Activated CD4-positive, alpha-beta T cell treated with anti-CD3 and anti-CD28 coated beads, Interleukin-2, amount 10 ng/mL, durations not matched to agents 7 days and 5 days (primary cell): ENCODE measurements at places on chromosomes 12 and 14. TPM values are rescaled to one million over a fixed set of nuclear protein-coding genes. Genes with fewer than 3 reads are reported as not detected.

GRCh38 chr12:131131077-131131807, 177.5 kb downstream of the ADGRD1 start:
- H3K27me3 ChIP-seq = no peaks in the 10 kb centered on the region
- no peak for DNase-seq
- H3K4me1 ChIP-seq = no peaks in the 10 kb centered on the region
- no peaks in the 10 kb centered on the region for H3K36me3 ChIP-seq
- H3K4me3 ChIP-seq = no peak overlapping the region

The GZMB gene
- 105 TPM for total RNA-seq

The TRHDE gene
- total RNA-seq = not detected

DNA sequence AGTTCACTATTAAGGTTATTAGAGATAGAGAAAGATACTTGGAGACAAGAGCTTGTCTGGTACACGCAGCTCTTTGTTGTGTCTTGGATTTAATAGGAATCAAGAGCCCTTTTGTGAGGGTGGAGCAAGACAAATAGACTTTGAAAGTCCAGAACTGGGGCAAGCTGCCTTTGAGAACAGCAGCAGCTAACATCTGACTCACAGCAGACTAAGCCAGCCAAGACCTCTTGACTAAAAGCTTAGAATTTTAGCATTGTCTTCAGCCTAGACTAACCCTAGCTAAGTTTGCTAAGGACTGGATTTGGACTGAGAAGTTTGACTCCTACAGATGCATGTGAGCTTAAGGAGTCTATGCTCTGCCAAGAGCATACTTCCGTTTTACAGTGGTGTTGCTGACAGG, 201.9 kb upstream of the RBM19 start:
- H3K27me3 ChIP-seq = no peaks in the 10 kb centered on the region
- no peak overlapping the region for H3K4me3 ChIP-seq
- H3K36me3 ChIP-seq = no peaks in the 10 kb centered on the region

GRCh38 chr12:120994059-120994458, 15.7 kb downstream of the HNF1A start:
- peaks cover 12% of the 10 kb centered on the region for H3K27me3 ChIP-seq
- H3K36me3 ChIP-seq = no peaks in the 10 kb centered on the region
- H3K4me3 ChIP-seq = no peak overlapping the region
- H3K27ac ChIP-seq = no peak overlapping the region
- no peak for DNase-seq

GRCh38 chr14:55446127-55446736, 5.8 kb upstream of the TBPL2 start:
- no peaks in the 10 kb centered on the region for H3K27me3 ChIP-seq
- H3K36me3 ChIP-seq = no peaks in the 10 kb centered on the region
- no peak overlapping the region for H3K27ac ChIP-seq
- no peaks in the 10 kb centered on the region for H3K4me1 ChIP-seq
- no peak overlapping the region for H3K4me3 ChIP-seq
- DNase-seq = peak; percentile 68

- no peaks in the 10 kb centered on the region for H3K36me3 ChIP-seq
- H3K27me3 ChIP-seq = peaks cover 3% of the 10 kb centered on the region
- no peak overlapping the region for H3K27ac ChIP-seq
- no peak overlapping the region for H3K4me3 ChIP-seq
- no peak for DNase-seq
Observed at GRCh38 chr12:109273354-109273753, 35.7 kb downstream of the FOXN4 start.

DNA sequence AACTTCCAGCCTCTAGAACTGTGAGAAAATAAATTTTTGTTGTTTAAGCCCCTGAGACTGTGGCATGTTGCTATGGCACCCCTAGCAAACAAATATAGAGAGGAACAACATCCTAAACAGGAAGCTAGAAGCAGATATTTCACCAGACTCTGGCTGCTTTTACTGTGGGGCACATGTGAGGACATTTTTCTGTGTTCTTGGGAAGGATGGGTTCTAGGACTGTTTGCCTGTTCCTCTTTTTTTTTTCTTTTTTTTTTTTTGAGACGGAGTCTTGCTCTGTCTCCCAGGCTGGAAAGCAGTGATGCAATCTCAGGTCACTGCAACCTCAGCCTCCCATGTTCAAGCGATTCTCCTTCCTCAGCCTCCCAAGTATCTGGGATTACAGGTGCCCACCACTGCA, 4.2 kb upstream of the HRK start:
- H3K27ac ChIP-seq = no peak overlapping the region
- peaks cover 50% of the 10 kb centered on the region for H3K27me3 ChIP-seq

DNA sequence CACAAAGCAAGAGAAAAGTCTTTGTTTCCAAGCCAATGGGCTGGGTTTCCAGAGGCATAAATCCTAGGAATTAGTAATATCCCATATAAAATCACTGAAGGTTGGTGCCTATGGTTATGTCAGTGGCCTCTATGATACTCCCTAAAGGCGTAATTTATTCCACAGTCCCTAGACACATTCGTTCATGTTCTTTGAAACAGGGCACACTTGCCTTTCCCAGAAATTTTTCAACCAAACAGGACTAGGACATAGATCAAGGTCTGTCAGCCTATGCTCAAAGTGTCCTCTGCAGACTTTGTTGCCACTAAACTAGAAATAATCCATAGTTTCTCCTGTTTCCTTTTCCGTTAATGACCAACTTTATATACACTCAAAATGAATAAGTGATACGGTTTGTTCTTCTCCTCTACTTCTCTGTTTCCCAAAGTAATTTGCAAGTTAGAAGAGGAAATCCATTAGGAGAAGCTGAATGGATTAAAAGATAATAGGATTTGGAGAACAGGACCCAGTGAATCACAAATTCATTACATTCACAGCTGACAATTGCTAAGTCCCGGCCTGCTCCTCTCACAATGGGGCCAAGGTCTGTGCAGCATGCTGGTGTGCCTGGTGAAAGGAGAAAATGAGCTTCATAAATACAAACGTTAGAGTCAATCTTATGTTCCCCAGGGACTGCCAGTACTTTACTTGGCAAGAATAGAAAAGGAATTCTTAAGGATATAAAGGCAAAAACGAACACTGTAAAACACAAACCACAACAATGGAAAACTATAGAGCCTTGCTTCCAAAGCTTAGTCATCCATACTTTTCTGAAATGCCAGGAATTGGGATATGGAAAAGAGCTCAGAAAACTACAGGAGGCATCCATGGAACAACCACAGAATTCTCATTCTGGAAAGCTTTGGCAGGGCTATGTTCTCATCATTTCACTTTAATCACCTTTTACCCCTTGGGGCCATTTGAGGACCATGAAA, 966.2 kb downstream of the NRXN3 start:
- no peaks in the 10 kb centered on the region for H3K4me1 ChIP-seq

The ANO2 gene
- total RNA-seq = not detected

The DYNC1H1 gene
- 262 TPM for total RNA-seq

GRCh38 chr12:70721216-70721615, 84.0 kb upstream of the PTPRB start:
- peaks cover 18% of the 10 kb centered on the region for H3K4me1 ChIP-seq
- H3K27me3 ChIP-seq = peaks cover 8% of the 10 kb centered on the region
- DNase-seq = no peak
- H3K27ac ChIP-seq = no peak overlapping the region
- H3K4me3 ChIP-seq = no peak overlapping the region

The RDH5 gene
- 25.8 TPM for total RNA-seq

- peak overlapping the region; percentile 94 for H3K4me3 ChIP-seq
- H3K27ac ChIP-seq = peak overlapping the region; percentile 92
- DNase-seq = no peak
- peaks cover 44% of the 10 kb centered on the region for H3K36me3 ChIP-seq
- H3K27me3 ChIP-seq = no peaks in the 10 kb centered on the region
Observed at GRCh38 chr14:100240668-100241032, 1.7 kb downstream of the YY1 start.

GRCh38 chr14:67497716-67498115, 9.2 kb upstream of the TMEM229B start:
- peaks cover 5% of the 10 kb centered on the region for H3K27me3 ChIP-seq
- H3K27ac ChIP-seq = no peak overlapping the region
- H3K4me3 ChIP-seq = no peak overlapping the region
- peaks cover 13% of the 10 kb centered on the region for H3K36me3 ChIP-seq
- H3K4me1 ChIP-seq = peaks cover 20% of the 10 kb centered on the region
- no peak for DNase-seq

GRCh38 chr14:83992857-83993256, 1537.1 kb upstream of the FLRT2 start:
- no peak overlapping the region for H3K27ac ChIP-seq
- no peaks in the 10 kb centered on the region for H3K27me3 ChIP-seq
- no peak overlapping the region for H3K4me3 ChIP-seq
- no peaks in the 10 kb centered on the region for H3K36me3 ChIP-seq
- no peaks in the 10 kb centered on the region for H3K4me1 ChIP-seq

DNA sequence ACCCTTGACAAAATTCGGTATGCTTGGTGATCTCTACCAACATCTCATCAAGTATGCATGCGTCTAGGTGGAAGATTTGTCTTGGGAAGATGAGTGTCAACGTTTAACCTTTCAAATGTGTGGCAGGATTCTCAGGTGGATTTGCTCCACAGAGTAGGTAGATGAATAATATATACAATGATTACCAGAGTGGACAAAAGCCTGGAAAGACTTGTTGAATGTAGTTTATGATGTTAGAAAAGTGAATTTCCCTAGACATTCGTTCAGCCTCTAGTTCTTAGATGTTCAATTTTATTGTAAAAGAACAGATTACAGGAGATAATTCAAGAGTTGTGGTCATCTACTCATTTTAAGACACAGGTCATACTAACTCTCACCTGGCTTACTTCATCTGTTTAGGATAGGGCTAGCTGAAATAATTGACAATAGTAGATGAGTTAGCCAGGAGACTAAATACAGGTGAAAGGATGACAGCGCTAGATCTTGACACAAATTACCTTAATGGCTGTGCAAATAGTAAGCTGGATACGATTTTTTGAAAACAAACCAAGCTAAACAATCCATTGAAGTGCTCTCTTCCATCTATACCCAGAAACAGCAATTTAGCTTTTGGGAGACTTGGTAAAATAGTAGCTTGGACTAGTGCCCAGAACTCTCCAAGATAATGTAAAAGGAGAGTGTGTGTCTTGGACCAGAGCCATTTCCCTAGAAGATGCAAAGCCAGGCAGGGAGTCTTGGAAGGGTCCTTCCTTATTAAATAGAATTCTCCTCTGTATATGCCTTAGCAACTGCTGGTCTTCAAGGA, 168.0 kb downstream of the DACT1 start:
- DNase-seq = no peak
- H3K36me3 ChIP-seq = no peaks in the 10 kb centered on the region
- no peak overlapping the region for H3K27ac ChIP-seq

The TTC9 gene
- total RNA-seq = 16.7 TPM

DNA sequence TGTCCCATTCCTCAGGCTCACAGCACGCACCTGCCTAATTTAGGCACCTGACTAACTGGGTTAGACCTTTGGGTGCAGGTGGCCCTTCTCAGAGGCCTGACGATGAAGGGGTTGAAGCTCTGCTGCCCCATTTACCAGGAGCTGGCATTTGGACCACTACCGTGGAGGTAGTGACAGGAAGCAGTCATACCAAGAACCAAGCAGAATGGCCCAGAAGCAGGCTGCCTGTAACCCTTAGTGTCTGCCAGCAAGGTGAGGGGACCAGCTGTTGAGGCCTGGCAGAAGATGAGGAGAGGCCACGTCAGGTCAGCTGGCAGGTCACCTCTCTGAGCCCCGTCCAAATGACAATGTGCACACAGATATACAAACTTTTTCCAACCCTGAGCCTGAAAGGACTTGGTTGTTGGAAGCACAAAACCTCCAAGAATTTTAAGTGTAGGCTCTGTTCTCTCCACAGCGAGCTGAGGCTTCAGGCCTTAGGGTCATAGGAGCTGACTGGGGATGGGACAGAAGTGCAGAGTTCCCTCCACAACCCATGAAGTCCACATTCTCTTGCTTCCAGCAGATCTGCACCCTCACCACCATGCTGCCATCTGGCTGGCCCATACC, 23.1 kb downstream of the VASH1 start:
- H3K27me3 ChIP-seq = no peaks in the 10 kb centered on the region
- H3K4me1 ChIP-seq = peaks cover 45% of the 10 kb centered on the region
- no peak overlapping the region for H3K4me3 ChIP-seq
- DNase-seq = no peak
- H3K27ac ChIP-seq = peak overlapping the region; percentile 63

DNA sequence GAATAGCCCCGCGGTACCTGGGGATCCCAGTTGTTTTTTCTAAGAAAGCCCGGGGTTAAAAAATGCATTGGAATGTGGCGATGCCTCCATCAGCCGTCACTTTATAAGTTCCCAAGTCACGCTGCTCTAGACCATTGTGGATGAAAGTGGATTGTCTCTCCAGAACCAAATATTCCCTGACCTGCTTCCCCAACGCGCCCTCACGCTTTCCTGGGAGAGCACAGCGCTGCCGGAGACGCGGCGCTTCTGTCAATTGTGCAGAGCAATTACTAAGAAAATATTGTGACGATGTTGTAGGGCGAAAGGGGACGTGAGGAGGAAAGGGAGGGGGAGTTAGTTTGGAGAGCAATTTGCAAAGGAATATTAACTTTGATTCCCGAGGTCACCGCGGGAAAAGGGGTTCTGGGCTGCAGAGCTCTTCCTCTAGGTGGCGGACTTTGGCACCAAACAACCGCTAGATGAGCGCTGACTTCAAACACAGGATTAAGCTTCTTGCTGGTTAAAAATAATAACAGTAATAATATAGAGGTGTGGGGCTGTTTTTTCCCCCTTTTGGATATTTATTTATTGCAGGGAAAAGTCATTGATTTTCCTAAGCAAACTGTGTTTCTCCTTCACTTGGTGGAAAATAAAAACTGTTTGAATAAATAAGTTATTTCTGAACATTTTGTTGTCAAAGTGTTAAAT, 9.6 kb upstream of the FOXG1 start:
- no peaks in the 10 kb centered on the region for H3K4me1 ChIP-seq
- H3K27me3 ChIP-seq = peaks cover 65% of the 10 kb centered on the region
- no peak for DNase-seq

DNA sequence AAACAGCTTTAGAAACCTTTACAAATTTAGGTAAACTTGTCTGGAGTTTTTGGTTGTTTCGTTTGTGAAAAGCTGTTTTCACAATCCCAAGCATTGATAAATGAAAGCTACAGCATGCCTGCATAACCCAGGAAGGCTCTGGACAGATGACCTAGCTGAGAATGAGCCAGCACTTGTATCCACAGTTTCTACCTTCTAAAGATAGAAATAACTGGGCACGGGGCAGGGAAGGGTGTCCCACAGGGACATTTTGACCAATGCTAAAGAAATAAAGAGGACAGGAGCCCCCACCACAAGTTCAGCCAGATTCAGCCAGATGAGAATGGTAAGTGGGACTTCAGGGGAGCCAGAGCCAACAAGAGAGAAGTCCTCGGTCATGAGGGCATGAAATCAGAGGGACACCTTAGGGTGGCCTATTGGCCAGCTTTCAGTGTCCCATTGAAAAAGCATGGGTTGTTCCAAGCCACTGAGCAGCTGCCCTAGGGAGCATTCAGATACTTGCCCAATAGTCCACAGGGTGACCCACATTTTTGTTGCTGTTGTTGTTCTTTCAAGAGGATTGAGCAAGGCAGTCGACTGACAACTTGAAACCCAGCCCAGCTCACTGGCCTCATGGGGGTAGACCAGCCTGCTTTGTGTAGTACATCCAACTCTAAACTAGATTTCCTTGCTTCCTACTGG, 140.3 kb upstream of the NUDT4 start:
- peaks cover 5% of the 10 kb centered on the region for H3K36me3 ChIP-seq
- H3K4me1 ChIP-seq = no peaks in the 10 kb centered on the region
- H3K4me3 ChIP-seq = no peak overlapping the region
- no peak for DNase-seq

The C12orf57 gene
- 156 TPM for total RNA-seq
